ENCODE measurements at places on chromosomes 11 and 22.

DNA sequence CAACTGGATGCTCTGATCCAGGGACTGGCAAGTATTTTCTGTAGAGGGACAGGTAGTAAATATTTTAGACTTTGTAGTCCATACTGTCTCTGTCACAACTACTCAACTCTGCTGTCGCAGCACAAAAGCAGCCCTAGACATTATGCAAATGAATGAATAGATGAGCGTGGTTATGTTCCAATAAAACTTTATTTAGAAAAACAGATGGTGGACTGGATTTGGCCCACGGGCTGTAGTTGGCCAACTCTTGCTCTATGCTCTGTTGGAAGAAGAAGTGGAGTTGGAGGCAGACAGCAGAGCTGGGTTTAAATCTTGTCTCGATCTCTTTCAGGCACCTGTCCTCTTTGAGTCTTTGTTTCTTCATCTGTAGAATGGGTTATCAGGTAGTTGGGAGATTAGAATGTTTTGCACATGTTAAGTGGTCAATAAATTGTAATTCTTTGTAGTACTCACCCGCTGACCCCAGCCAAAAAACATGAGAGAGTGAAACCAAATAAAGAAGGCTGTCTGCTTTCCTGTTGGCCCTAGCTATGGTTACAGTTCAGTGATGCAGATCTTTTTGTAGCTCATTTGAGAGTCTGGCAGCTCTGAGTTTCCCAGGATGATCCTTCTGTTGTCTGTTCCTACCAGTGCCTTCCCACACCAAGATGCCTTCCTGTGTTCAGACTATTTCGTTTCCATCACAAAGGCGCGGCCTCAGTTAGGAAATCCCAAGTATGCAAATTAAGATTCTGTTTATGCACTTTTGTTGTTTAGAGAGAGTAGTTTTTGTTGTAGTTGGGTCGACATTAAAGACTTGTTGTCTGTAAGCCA is 198.1 kb upstream of the SEZ6L start:
- DNase-seq = no peak

GRCh38 chr11:103279821-103280220 is 170.6 kb downstream of the DYNC2H1 start:
- no peak for DNase-seq

GRCh38 chr11:59754494-59754858 is 700 bp upstream of the STX3 start:
- peak; percentile 5 for DNase-seq

- DNase-seq = no peak
Measured at GRCh38 chr11:59028105-59028504, 58.0 kb upstream of the GLYATL1B start.

DNA sequence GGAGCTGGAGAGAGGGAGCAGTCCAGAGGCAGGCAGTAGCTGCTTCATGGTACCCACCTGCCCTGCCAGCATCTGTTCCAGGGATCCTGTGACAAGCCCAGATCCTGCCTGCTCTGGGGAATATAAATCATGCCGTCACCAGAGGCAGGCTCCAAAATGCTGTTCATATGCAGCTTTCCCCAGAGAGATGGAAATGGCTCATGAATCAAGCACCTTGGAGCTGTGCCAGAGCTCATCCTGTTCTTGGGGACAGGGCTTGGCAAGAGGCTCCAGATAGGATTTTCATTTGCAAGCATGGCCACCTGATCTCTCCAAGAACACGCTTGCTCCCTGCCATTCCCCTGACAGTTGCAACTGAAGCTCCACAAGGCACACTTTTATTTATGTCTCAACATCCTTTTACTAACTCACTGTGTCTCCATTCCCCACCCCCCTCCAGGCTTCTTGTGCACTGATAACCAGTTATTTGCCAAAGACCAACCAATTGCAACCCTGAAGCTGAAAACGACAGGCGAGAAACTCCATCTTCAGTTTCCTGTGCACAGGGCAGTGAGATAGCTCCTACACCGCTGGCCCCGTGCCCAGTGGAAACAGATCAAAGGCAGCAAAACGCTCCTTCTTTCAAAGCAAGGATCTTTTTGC is 115.8 kb upstream of the PITPNB start:
- DNase-seq = no peak

GRCh38 chr11:57596266-57596885 is 1.1 kb upstream of the SERPING1 start:
- DNase-seq = no peak

DNA sequence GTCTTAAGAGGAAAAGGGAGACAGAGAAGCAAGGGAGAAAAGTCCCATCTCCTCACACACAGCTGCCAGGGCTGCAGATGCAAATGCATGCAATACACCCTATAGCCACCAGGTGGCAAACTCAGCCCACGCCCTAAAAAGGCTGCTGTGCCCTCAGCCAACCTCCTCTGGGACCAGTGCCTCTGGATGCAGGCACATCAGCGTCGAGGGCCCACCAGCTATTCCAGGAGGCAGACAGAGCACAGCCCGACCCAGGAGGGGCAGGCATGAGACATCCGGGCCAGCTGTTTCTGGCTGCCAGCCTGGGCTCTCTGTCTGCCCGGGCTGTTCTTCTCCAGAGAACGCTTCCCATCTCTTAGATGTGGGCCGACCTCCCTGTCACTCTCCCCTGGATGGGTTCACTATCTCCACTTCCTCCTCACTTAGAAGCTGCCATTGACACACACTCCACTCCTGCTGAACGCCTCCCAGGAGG is 39.7 kb downstream of the TPBGL start:
- DNase-seq = peak; percentile 47

GRCh38 chr11:14418801-14419417 is 59.9 kb upstream of the RRAS2 start:
- DNase-seq = no peak

GRCh38 chr22:44390613-44390970 is 77.8 kb upstream of the SHISAL1 start:
- no peak for DNase-seq
